ENCODE measurements at places on chromosomes 16 and 17. TPM values are rescaled to one million over a fixed set of nuclear protein-coding genes. Genes with fewer than 3 reads are reported as not detected.

Gene CSH2
- not detected for total RNA-seq

Gene SLC6A2
- total RNA-seq: 0.07 TPM

Gene TBC1D3K
- not detected for total RNA-seq

Gene BAIAP3
- total RNA-seq: 1.1 TPM
